ENCODE measurements at places on chromosomes 12 and 14.

DNA sequence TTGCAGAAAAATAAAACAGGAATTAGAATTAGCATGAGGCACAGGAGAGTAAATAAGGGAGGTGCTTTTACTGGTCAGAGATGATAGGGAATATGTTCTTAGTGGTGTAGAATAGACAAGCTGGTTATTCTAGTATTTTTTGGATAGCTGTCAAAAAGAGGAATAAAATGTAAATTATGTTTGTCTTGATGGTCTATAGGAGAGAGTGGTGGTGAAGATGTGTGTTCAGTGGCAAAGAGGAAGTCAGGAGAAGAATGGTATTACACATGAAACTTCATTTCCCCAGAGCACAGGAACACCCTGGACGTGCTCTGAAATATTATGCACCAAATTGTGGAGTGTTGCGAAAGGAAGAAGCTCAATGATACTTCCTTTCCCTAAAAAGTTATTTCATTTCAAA is 27.8 kb downstream of the MUCL1 start:
- DNase-seq, result no peak

DNA sequence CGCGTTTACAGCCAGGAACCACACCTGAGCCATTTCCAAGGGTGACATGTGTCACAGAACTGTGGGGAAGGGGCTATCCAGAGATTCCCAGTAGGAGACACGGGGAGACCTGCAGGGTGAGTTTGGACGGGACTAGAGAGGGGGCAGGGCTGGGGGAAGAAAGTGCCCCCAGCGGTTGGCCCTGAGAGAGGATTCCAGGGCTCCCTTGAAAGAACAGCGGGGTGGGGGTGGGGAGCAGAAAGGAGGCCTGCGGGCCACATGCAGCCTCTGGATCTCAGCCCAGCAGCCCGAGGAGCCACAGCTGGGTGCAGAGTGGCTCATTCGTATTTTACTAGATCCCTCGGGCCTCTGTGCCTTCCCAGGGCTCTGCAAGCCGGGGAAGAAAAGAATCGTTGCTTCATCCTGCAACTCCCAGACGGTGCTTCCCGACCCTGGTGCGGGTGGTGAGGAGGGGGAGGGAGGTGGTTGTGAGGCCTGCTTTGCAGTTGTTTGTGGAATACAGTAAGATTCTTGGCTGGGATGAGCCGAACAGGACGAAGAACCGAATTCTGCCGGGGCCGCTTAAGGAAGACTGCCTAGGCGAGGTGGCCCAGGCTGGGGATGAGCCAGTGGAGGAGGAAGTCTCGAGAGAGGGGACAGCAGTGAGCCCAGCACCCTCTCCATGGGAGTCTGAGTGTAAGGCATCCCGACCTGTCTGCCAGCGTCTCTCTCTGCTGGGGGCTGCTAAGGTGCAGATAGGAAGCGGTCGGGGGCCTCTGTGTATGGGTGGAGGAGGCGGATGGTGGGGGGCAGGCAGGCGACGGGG is 36.1 kb upstream of the ANKRD9 start:
- DNase-seq, result no peak

DNA sequence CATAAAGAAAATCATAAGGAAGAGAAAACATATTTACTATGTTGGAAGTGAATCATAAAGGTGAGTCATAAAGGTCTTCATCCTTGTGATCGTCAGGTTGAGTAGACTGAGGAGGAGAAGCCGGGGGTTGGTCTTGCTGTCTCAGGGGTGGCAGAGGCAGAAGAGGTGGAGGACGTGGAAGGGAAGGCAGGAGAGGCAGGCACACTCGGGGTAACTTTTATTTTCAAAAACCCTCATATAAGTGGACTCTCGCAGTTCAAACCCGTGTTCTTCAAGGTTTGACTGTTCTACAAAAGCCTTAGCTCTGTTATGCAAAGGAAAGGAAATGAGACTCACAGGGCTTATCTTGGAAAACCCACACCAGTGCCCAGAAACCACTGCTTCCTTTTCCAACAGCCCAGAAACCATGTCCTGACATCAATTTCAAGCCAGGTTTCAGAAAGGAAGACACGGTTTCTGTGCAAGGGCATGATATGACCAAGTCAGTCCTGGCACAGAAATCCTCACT is 14.0 kb downstream of the SMCO2 start:
- no peak for DNase-seq

DNA sequence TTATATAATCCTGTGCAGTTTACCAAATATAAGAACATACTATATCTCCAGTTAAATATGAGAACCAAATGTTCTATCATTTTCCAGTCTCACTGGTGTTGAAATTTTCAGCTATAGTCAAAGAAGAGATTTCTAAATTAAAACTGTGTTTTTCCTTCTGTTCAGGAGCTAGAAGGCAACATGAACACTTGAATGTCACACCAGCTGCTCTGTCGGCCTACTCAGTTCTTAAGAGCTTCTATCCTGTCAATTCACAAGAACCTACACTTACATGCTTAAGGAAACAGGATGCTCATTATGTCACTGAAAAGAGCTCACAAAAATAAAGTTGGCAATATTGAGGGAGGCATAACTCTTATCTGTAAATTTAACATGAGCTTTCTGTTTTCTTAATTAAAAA is 43.1 kb downstream of the ATP2B1 start:
- no peak for DNase-seq

GRCh38 chr14:103014466-103015228 is 42.7 kb downstream of the CDC42BPB start:
- DNase-seq, result peak; percentile 1

Measured in NCI-H1436 treated with DMSO at 0.1 percent for 48 hours (cell line).